H7 (cell line): ENCODE measurements at places on chromosomes 1 and 21.

DNA sequence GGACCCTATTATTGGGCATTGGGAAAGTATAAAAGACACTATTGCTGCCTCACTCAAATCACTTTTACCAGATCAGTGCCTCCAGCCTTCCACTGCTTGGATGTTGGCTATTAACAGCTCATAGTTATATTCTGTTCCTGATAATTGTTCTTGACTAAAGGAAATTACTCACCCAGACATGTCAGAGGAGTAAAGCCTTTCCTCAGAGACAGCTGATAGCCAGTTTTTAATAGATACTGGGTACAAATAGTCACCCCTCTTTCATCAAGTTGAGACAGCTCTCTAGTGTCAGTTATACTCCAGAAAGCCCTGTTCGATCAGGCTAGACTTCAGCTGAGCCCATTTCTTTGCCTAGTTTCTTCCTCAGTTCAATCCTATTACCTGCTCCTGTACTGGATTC is 876.1 kb upstream of the B3GALT2 start:
- no peak for DNase-seq

- DNase-seq, result no peak
Measured at GRCh38 chr1:209751627-209752231, 4.1 kb upstream of the TRAF3IP3 start.

- no peak for DNase-seq
Measured at GRCh38 chr1:94270801-94271203, 33.4 kb upstream of the ARHGAP29 start.

GRCh38 chr1:235725434-235725833 is 75.8 kb upstream of the GNG4 start:
- no peak for DNase-seq

GRCh38 chr1:30189818-30190500 is 533.4 kb downstream of the MATN1 start:
- DNase-seq, result no peak

DNA sequence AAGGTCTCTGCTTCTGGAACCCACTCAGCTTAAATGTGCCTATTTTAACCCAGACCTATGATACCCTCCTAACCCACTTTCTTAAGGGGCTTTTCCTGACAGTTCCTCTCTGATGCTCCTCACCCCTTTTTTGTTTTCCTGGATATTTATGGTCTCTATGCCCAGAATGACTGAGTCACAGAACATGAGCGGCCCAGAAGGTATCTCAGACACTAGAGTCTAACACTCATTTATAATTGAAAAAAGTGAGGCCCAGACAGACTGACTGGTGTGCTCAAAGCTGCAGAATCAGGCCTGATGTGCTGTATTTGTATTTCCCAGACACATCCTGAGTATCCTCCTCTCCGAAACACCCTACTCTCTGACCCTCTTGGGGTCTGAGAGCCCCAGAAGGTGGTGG is 44.0 kb downstream of the LRRC71 start:
- DNase-seq, result no peak

DNA sequence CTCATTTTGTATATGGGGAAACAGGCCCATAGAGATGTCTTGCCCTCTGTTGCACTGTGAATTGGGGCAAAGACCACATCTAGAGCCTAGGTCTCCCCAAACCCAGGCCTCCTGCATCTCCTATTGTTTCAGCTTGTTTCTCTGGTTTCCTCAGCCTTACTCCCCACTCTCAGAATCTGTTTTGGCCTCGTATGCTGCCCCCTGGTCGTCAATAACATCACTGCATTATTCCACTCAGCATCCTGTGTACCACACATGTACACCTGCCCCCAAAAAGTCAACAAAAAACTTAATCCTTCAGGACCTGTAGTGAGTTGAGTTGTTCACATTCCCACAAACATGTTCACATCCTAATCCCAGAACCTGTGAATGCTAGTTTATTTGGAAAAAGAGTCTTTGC is 184.8 kb downstream of the BRINP2 start:
- DNase-seq, result no peak

- no peak for DNase-seq
Measured at GRCh38 chr1:235503403-235504121, 690 bp downstream of the B3GALNT2 start.

DNA sequence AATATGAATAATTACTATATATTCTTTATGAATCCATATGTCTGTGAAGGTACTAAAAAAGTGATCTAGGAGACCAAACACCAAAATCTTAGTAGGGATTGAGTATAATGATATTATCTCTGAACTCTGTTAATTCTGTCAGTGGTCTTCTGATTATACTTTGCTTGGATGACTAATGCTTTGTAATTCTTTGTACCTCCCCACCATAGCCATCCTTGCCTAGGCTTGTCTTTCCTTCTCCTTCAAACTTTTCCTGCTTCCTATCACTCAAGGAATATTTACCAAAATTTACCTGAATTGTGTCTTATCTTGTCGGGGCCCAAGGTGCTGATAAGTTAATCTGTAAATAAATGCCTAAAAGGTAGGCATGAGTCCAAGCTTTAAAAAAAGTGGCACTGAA is 845 bp upstream of the RGS5 start:
- no peak for DNase-seq

DNA sequence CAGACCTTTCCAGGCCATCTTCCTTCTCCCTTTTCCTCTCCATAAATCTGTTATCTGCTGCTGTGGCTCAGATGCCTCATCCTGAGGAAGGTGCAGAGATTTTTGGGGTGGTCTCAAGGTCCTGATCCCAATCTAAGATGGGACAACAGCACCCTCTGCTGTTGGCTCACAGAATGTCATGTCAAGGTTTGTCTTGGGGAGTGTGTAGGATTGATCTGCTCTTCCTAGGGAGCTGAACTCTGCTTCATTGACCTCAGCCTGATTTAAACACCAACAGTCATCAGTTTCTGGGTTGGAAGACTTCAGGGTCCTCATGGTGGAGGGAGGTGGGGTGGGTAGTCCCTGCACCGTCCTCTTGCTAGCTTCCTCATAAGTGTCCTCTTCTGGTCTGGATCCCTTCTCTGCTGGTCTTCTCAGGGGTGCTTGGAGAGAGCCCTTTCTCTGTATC is 62.8 kb upstream of the LAX1 start:
- DNase-seq, result peak; percentile 77

DNA sequence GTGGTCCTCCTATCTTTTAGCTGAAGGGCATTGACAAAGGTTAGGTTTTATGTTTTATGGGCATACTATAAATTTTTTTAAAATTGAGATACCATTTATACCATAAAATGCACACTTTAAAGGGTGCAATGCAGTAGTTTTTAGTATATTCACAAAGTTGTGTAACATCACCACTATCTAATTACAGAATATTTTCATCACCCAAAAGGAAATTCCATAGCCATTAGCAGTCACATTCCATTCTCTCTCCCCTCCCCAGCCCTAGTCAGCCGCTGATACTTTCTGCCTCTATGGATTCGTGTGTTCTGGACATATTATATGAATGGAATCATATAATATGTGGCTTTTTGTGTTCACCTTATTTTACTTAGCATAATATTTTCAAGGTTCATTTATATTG is 135.8 kb upstream of the B3GALT2 start:
- no peak for DNase-seq

DNA sequence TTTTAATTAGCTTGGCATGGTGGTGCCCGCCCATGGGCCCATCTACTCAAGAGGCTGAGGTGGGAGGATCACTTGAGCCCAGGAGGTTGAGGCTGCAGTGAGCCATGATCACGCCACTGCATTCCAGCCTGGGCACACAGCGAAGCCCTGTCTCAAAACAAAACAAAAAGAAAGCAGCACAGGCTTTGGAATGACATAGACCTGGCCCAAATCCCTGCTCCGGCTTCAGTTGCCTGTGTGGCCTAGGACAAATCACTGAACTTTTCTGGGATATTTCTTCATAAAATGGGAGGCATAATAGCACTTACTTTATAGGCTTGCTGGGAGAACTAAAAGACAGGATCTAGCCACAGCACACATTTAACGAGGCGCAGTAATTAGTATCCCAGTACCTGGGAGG is 2.4 kb downstream of the PEAR1 start:
- DNase-seq, result no peak

DNA sequence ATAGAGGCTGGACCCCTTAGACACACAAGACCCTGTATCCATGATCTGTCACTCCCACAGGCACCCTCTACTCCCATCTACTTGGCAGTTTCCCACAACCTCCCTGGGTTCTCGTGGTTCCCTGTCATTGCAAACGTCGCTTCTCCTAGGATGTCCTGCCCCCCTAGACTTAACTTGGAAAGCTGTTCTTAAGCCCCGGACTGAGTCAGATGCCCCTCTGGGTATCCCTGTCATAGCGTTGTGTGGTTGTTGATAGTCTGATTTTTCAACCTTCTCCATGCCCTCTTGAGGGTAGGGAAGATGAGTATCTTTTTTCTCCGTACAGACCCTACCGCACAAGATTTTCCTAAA is 11.8 kb downstream of the RCC1 start:
- peak; percentile 44 for DNase-seq

DNA sequence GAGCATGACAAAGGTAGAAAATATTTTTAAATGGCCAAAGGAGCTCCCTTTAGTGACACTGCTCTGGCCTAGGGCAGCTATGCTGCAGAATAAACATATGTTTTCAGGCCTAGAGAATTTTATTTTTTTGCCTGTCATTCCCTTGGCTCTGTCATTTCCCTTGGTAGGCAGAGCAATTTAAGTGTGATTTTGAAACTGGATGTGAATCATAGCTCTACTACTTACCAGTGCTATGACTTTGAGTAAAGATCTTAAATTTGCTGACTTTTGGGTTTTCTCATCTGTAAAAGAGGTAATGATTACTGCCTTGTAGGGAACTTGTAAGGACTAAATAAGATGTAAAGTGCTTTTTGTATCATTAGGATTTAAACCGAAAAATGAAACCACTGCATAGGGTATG is 189.0 kb upstream of the ZRANB2 start:
- no peak for DNase-seq

GRCh38 chr1:51950701-51951100 is 39.8 kb downstream of the RAB3B start:
- no peak for DNase-seq

DNA sequence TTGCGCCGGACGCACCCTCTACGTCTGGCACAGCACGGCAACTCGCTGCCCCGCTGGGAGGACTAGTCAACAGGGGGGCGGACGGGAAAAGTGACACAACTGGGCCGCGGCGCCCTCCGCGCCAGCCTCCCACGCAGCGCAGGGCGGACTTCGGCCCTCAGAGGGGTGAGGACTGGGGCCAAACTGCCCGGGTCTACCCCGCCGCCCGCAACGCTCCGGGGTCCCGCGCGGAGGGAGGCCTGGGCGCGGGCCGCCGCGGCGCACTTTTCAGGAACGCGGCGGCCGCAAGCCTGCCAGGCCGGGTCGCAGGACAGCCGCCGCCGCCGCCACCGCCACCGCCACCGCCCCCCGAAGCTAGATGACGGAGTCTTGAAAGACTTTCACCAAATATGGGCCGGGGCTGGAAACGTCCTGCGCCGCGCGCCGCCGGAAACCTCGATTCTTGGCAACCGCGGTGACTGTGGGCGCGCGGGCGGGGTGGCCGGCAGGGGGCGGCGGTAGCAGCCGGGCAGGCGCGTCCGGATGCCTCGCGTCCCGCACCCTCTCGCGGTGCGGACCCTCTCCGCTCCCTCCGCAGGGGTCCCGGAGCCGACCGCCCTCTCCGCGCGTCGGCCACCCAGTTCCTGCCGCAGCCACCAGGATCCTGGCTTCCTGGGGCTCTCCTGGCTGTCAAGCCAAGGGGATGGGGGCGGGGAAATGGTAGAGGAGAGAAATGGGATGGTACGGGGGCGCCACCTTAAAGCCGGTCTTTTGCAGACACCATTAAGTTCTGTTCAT is 3.7 kb upstream of the CCN1 start:
- DNase-seq, result peak; percentile 90

DNA sequence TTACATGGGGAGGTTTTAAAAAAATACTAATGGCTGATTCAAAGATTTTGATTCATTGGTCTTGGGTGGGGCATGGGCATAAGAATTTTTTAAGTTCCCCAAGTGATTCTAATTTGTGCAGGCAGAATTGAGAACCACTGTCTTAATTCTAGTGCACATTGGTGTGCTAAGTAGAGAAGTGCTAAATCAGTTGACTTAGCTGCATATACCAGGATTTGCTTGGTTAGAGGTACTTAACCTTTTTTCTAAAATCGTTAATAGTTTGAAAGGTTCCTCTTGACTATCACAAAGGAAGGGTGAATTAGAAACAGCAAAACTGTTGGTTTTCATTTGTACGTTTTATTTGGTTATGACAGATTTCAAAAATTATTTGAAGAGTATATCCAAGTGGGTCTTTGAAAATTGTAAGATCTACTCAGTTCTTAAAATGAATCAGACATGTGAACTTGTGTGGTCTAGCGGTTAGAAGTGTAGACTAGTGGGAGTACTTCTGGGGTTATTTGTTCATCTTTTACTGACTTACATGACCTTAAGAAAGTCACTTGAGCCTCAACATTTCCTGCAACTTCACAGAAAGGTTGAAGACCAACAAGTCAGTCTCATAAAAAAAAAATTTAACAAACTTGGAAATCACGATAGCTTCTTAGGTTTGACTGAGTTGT is 66.7 kb downstream of the RPAP2 start:
- DNase-seq, result no peak

DNA sequence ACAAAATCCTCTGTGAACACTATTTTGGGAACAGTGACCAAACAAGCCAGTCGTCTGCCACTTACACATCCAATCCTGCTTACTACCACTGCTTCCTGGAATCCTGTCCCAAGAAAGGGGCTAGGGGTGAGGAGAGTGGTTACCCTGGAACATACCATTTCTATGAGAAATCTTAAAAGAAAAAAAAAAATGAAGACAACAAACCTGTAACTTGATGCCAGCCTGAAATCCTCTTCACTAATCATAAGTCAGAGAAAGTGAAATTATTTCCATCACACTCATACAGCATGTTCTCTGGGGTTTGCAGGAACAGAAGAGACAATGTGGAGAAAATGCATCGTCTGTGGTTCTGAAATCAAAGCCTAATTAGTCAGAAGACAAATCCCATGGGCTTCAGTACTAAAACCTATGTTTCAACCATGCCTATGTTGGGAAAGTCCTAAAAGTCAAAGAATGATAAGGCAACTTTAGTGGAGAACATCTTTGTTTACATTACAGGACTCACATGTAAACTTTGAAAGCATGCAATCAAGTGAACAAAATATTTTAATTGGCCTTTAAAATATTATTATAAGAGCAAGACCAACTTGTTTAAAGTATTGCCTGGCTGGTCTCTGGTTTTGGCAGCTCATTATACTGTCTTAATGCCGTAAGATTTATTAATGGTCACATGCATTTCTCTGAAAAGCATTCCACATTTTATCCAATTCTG is 220.7 kb downstream of the LTN1 start:
- DNase-seq, result no peak

GRCh38 chr1:42847721-42848460 is 1.5 kb downstream of the ZNF691 start:
- DNase-seq, result no peak

GRCh38 chr1:28097100-28097472 is 8.7 kb upstream of the EYA3 start:
- no peak for DNase-seq

- no peak for DNase-seq
Measured at GRCh38 chr21:37436174-37436573, 69.6 kb downstream of the DYRK1A start.

DNA sequence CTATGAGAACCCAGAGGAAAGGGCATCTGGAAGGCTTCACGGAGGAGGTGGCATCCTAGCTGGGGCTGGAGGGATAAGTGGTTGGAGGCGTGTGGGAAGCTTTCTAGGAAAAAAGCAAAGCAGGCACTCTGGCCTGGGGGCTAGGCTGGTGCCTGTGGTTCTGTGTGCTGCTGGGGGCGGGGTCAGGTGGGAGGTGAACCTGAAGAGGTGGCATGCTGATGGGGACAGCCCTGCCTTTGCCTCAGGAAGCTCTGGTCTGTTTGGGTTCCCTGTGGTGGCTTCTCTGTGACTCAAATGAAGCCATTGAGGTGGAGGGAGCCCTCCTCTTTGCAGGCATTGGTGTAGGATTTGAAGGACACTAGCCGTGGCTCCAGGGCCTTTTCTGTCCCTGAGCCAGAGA is 221.6 kb upstream of the POU3F1 start:
- no peak for DNase-seq
